ENCODE measurements at places on chromosomes 12 and 14.

DNA sequence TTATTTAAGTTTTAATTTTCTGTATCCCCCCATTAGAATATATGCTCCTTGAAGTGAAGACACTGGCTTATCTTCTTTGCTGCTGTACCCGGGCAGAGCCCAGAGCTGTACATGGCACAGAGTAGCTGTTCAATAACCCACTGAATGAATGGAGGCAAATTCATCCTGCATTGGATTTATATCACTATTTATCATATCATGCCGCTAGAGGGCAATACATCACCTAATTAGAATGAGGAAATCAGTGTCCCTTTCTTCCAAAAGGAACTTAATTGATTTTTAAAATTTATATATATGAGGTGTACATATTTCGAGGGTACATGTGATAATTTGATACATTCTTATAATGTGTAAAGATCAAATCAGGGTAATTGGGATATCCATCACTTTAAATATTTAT, 89.2 kb upstream of the TMEM260 start:
- no peak for DNase-seq

- no peak for DNase-seq
These were observed 21.2 kb downstream of the DGLUCY start for GRCh38 chr14:91135039-91135438.

DNA sequence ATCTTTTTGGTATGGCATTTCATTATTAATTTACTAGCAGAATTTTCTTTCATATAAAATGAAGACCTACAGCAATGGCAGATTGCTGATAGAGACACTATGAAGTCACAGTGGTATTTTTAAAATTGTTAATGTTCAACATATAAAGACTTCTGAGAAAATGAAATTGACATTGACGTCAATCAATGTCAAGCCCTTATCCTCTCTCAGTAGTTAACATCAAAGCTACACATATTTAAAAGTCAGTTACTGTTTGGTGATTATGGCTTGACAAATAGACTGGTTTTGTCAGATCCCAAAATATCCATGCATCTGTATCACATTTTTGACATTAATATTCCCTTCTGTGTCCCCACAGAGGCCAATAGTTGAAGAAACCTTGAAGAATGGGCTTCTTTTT, 1069.1 kb upstream of the SEL1L start:
- DNase-seq = no peak

- no peak for DNase-seq
These were observed 298.9 kb downstream of the PCNX1 start for GRCh38 chr14:71206123-71206522.

GRCh38 chr14:58238252-58239243, 6.1 kb upstream of the PSMA3 start:
- no peak for DNase-seq

DNA sequence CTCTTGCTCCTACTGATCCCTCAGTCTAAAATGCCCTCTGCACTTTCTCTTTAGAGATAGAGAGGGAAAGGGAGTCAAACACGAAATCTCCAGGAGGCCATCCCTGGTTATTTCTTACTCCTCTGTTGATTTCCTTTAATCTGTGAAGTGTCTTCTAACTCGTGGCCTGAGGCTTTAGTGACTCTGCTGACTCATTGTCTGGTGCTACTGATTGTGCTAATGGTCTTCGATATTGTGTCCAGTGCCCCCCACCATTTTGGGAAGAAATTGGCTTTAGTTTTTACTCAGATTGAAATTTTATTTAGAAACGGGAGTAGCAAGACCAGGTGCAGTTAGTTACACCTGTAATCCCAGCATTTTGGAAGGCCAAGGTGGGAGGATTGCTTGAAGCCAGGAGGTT, 839 bp downstream of the CLEC9A start:
- DNase-seq = no peak

- no peak for DNase-seq
These were observed 166.7 kb upstream of the PARP11 start for GRCh38 chr12:4039931-4040330.

DNA sequence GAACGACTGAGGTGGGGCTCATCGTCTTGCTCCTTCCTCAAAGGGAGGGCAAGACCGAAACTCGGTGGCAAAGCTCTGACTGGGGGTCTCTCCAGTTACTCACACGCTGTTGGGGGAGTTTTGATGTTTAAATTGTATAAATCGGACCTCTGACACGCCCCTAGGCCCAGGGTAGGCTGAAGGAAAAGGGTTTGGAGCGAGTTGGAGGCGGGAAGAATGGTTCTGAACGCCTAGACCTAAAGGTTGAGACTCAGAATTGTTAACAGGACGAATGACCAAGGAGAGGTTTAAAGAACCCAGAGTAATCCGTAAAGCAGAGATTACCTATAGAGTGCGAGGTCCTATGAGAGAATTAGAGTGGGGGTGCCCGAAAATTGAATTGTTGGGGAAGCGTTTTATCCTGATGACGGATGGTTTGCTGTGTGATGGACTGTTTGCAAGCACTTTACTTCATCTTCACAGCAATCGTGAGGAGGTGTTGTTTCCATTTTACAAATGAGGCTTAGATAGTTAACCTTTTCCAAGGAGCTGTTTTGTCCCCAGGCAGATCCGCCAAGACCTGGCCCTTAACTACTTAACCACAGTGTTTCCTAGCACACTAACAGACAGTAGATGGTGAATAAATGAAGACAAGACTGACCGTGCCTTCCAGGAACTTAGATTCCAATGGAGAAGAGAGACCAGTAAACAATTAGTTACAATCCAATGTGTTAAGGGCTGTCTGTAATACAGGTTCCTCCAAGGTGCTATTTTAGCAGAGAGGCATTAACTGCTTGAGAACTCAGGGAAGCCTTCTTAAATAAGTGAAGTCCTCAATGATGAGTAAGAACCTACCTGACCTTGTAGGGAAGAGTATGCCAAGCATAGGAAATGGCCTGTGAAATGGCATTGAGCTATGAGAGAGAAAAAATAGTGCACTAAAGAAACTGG, 929 bp upstream of the UBE2N start:
- DNase-seq = no peak

GRCh38 chr12:95017482-95017881, 14.0 kb upstream of the NDUFA12 start:
- no peak for DNase-seq

- DNase-seq = no peak
These were observed 3.2 kb downstream of the PTGES3 start for GRCh38 chr12:56684745-56685359.

DNA sequence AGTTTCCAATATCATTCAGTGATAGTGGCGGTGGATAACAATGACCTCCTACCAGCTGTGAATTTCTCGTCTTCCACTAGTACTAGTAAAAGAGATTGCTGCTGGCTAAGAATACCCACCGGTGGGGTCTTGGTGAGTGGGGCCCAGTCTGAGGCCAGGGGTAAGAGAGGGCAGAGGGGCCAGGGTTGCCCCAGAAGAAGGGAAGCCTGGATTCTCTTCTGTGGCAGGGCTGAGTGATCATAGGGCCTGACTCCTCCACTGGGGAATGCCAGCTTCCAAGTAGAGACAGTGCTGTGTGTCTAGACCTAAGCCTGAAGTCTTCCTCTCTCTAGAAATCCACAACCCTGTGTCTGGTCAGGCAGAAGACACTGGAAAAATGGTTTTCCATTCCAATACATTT, 5.8 kb upstream of the TMEM63C start:
- DNase-seq = no peak

- no peak for DNase-seq
These were observed 278.2 kb downstream of the FOXN3 start for GRCh38 chr14:89138846-89139245.

DNA sequence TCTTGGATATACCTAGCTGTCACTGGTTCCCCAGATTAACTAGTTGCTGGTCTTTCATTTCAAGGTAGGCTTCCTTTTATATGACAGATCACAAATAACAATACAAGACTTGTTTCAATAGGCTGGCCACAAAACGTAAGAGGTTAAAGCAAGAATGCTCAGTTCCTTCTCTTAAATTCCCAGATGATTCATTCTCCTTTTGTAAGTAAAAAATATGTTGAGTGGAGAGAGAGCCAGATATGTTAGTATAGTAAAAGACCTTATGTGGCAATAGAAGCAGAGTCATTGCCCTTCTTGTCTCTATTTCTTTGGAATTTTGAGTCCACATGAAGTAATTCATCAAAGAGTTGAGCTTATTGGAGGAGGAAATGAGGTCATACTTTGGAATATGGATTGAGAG, 939.0 kb upstream of the ATXN7L3B start:
- no peak for DNase-seq

- DNase-seq = no peak
These were observed 42.6 kb downstream of the BEGAIN start for GRCh38 chr14:100544506-100545141.

- DNase-seq = no peak
These were observed 208.3 kb downstream of the EMP1 start for GRCh38 chr12:13404631-13405473.

All from kidney epithelial cell (primary cell).